ENCODE measurements at places on chromosomes 12 and 14.

GRCh38 chr12:54197010-54197409 is 8.2 kb upstream of the SMUG1 start:
- H3K36me3 ChIP-seq, result no peaks in the 10 kb centered on the region
- H3K4me1 ChIP-seq, result no peaks in the 10 kb centered on the region
- no peak overlapping the region for H3K4me3 ChIP-seq
- peaks cover 99% of the 10 kb centered on the region for H3K27me3 ChIP-seq
- no peak overlapping the region for H3K27ac ChIP-seq

DNA sequence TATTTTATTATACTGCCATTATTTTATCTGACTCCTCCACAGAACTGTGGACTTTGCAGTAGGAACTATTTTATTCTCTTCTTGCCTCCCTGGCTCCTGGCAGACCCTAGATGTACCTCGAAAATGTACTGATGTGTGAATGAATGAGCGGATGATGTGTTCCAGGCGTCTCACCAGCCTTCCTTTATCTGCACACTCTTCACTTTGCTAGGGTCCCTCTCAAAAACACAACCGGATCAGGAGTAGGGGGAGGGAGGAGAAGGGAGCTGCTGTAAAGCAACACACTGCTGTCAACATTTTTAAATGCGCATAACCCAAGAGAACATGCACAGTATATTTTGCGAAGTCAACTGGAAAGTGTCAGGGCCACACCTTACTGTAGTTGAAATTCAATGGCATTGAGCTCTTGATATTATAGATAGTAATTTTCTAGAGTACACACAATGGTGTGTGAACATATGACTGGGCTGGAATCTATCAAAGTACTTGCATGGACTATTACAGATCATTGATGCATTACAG is 36.3 kb downstream of the SRGAP1 start:
- no peak for DNase-seq
- peaks cover 8% of the 10 kb centered on the region for H3K4me1 ChIP-seq
- no peak overlapping the region for H3K4me3 ChIP-seq
- no peaks in the 10 kb centered on the region for H3K36me3 ChIP-seq
- H3K27me3 ChIP-seq, result no peaks in the 10 kb centered on the region
- no peak overlapping the region for H3K27ac ChIP-seq

- H3K4me3 ChIP-seq, result no peak overlapping the region
- no peaks in the 10 kb centered on the region for H3K27me3 ChIP-seq
- peaks cover 57% of the 10 kb centered on the region for H3K4me1 ChIP-seq
- no peak for DNase-seq
Measured at GRCh38 chr12:113267621-113268020, 46.4 kb downstream of the TPCN1 start.

DNA sequence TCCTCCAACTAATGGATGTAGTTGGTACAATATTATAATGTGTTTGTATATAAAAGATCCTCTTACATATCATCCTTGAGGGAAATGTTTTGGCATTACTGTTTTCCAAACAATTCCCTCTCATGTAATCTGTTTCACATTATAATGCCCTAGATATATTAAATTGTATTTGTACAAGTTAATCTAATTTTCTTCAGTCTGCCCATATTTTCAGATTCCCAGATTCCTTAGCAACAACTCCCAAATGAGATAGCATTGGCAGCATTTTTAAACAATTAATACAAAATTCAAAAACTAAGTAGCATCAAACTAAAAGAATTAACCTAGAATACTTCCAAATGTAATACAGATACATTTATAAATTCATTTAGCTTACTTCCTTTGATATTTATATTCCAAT is 860.2 kb downstream of the C12orf50 start:
- no peak overlapping the region for H3K27ac ChIP-seq
- DNase-seq, result no peak
- H3K27me3 ChIP-seq, result no peaks in the 10 kb centered on the region
- H3K4me3 ChIP-seq, result no peak overlapping the region
- H3K36me3 ChIP-seq, result no peaks in the 10 kb centered on the region

GRCh38 chr12:76614364-76614763 is 54.8 kb upstream of the OSBPL8 start:
- H3K4me1 ChIP-seq, result peaks cover 14% of the 10 kb centered on the region
- H3K36me3 ChIP-seq, result no peaks in the 10 kb centered on the region
- DNase-seq, result no peak
- peak overlapping the region; percentile 6 for H3K27ac ChIP-seq
- H3K27me3 ChIP-seq, result no peaks in the 10 kb centered on the region

- no peaks in the 10 kb centered on the region for H3K36me3 ChIP-seq
- DNase-seq, result no peak
Measured at GRCh38 chr12:106711316-106711715, 63.2 kb upstream of the RIC8B start.

DNA sequence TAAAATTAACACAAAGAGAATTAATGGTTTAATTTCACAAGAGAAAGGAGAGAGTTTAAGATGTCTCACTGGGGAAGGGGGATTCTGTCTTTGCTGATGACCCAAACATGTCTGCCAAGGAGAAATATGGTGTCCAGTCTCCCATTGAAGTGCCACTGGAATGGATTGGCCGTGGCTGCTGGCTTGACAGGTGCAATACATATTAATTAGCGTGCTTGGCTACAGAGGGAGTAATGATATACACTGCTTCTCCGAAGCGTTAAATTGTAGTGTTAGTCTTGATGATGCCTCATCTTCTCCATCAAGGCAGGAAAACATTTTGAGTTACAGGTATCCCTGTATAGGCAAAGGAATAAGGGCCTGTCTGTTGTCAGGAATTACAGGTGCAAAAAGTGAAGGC is 393.4 kb upstream of the TMPO start:
- no peak for DNase-seq
- no peak overlapping the region for H3K4me3 ChIP-seq
- no peaks in the 10 kb centered on the region for H3K36me3 ChIP-seq

DNA sequence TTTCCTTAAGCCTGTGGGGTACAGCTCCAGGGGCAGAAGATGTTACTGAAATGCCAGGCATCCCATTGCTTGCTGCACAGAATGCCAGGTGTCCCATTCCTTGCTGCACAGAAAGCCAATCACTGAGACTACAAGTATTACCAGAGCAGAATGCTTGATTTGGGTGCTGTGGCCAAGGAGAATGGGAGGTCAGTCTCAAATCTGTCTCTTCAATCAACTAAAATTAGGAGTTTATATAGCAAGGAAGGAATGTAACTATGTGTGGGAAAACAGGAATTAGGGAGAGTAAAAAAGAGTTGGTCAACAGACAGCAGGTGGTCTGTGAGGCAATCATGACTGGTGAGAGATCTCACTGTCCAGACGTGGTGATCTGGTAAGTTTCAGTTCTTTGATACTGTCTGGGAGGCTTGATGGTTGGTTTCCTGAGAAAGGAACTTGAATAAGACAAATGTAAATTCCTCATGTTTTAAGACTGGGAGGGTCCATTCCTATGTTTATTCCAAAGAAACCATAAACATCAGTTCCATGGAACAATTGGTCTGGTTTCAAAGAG is 31.2 kb upstream of the VASH1 start:
- H3K36me3 ChIP-seq, result no peaks in the 10 kb centered on the region
- H3K4me3 ChIP-seq, result no peak overlapping the region
- no peak for DNase-seq
- H3K27ac ChIP-seq, result peak overlapping the region; percentile 51

- H3K36me3 ChIP-seq, result no peaks in the 10 kb centered on the region
- H3K4me3 ChIP-seq, result no peak overlapping the region
- H3K4me1 ChIP-seq, result no peaks in the 10 kb centered on the region
- no peak overlapping the region for H3K27ac ChIP-seq
Measured at GRCh38 chr12:129750421-129750820, 153.4 kb downstream of the TMEM132D start.

GRCh38 chr12:72522411-72522810 is 250.2 kb downstream of the TRHDE start:
- DNase-seq, result no peak
- no peak overlapping the region for H3K4me3 ChIP-seq
- no peaks in the 10 kb centered on the region for H3K4me1 ChIP-seq
- no peaks in the 10 kb centered on the region for H3K27me3 ChIP-seq
- H3K36me3 ChIP-seq, result no peaks in the 10 kb centered on the region

GRCh38 chr14:70881549-70882177 is 25.6 kb upstream of the PCNX1 start:
- DNase-seq, result no peak
- no peak overlapping the region for H3K27ac ChIP-seq
- peaks cover 4% of the 10 kb centered on the region for H3K27me3 ChIP-seq

GRCh38 chr14:61197416-61197815 is 83.7 kb downstream of the TMEM30B start:
- H3K4me3 ChIP-seq, result no peak overlapping the region
- peaks cover 36% of the 10 kb centered on the region for H3K27me3 ChIP-seq
- DNase-seq, result no peak
- no peaks in the 10 kb centered on the region for H3K36me3 ChIP-seq
- no peak overlapping the region for H3K27ac ChIP-seq

- H3K4me1 ChIP-seq, result peaks cover 62% of the 10 kb centered on the region
- H3K27me3 ChIP-seq, result peaks cover 14% of the 10 kb centered on the region
- H3K36me3 ChIP-seq, result no peaks in the 10 kb centered on the region
- DNase-seq, result no peak
- no peak overlapping the region for H3K27ac ChIP-seq
Measured at GRCh38 chr12:546265-546919, 86.7 kb downstream of the B4GALNT3 start.

DNA sequence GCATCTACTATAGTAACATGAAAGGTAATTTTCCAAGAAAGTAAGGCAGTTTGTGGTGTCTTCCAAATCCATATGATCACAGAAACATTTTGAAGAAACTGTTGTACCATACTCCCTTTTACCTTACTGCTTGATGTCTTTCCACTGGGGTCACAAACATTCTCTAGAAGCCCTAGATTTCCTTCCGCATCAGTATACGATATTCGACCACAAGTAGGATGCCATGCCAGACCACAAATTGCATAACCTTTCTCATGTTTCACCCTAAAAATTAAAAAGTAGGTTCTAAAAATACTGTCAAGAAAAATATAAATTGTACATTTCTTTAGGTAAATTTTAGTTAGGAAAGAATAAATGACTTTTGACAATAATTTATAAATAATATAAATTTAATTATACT is 26.5 kb downstream of the WDHD1 start:
- H3K27ac ChIP-seq, result no peak overlapping the region
- no peaks in the 10 kb centered on the region for H3K36me3 ChIP-seq
- no peaks in the 10 kb centered on the region for H3K4me1 ChIP-seq
- H3K27me3 ChIP-seq, result no peaks in the 10 kb centered on the region

DNA sequence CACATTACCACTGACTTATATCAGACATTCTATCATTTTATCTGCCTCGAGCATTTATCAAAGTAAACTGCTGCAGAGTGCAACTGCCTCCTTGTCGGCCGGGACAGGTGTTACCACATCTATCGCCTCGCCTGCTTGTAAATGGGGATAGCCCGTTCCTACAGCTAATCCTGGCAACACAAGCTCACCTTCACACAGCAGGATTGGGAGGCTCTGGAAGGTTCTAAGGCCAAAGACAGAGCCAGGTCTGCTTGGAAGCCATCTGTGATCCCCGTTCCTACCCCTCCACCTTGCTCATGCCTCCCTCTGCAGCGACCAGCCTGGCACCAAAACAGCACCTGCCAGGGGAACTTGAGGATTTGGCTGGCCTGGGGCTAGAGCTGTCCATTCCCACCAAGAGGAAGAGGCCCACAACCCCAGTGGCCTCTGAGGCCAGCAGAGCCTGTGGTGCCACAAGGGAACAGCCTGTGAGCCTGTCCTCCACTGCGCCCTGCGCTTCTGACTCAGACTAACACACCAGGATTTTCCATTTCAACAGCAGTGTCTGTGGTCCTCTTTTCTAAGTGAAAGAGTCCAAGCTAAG is 114.8 kb upstream of the DIO3 start:
- H3K27ac ChIP-seq, result no peak overlapping the region
- peaks cover 91% of the 10 kb centered on the region for H3K27me3 ChIP-seq
- no peaks in the 10 kb centered on the region for H3K4me1 ChIP-seq
- DNase-seq, result no peak
- H3K4me3 ChIP-seq, result no peak overlapping the region

DNA sequence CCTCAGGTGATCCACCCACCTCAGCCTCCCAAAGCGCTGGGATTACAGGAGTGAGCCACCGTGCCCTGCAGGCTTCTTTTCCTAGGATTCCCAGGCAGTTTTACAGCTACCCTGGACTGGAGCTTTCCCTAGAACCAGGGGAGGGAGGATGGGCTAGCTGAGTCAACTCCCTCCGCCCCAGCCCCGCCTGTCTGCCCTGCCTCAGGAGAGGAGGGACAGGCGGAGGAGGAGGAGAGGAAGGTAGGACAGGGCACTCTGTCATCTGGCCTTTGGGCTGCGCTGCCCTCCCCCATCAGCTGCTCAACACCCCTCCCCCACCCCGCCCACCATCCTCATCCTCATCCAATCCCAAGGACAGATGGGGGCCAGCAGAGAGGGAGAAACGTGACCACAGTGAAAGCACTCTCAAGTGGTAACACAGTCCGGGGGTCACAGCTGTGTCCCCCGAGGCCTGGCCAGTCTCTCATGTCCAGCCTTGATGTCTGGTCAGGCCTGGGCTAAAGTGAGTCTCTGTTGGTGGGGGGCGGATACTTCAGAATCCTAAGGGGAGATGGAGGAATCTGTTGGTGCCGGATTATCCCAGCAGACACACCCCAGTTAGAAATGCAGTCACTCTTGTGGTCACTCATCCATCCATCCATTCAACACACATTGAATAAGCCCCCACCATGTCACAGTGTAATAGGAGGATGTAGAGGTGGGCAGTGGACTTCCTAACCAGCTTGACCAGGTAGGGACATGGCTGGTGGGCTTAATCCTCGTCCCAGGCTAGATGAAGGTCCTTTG is 12.3 kb downstream of the FIGNL2 start:
- no peak overlapping the region for H3K4me3 ChIP-seq
- peaks cover 51% of the 10 kb centered on the region for H3K27me3 ChIP-seq

- H3K36me3 ChIP-seq, result peaks cover 91% of the 10 kb centered on the region
- no peaks in the 10 kb centered on the region for H3K4me1 ChIP-seq
- no peak overlapping the region for H3K27ac ChIP-seq
- no peaks in the 10 kb centered on the region for H3K27me3 ChIP-seq
- DNase-seq, result no peak
Measured at GRCh38 chr12:106378788-106379187, 21.2 kb downstream of the POLR3B start.

- no peak overlapping the region for H3K4me3 ChIP-seq
- no peaks in the 10 kb centered on the region for H3K27me3 ChIP-seq
- peaks cover 9% of the 10 kb centered on the region for H3K4me1 ChIP-seq
- H3K36me3 ChIP-seq, result no peaks in the 10 kb centered on the region
Measured at GRCh38 chr12:32476446-32476845, 77.1 kb downstream of the FGD4 start.

DNA sequence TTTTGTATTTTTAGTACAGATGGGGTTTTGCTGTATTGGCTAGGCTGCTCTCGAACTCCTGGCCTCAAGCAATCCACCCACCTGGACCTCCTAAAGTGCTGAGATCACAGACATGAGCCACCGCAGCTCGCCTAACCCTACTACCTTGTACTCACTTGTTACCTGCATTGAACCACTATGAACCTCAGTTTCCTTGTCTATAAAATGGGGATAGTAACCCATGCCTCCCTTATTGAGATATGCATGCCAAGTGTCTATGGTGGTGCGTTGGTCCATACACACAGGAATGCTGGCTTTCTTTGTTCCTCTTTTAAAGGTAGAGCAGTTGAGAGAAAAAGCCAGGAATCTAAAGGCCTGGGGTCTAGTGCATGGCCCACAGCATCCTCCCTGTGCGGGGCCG is 40.9 kb downstream of the KDM2B start:
- DNase-seq, result no peak
- peaks cover 40% of the 10 kb centered on the region for H3K4me1 ChIP-seq
- H3K27ac ChIP-seq, result no peak overlapping the region
- H3K36me3 ChIP-seq, result no peaks in the 10 kb centered on the region
- no peaks in the 10 kb centered on the region for H3K27me3 ChIP-seq
